ENCODE measurements at places on chromosomes 5 and 9.

- no peak for DNase-seq
These were observed 326.7 kb downstream of the PIK3R1 start for GRCh38 chr5:68542207-68542606.

DNA sequence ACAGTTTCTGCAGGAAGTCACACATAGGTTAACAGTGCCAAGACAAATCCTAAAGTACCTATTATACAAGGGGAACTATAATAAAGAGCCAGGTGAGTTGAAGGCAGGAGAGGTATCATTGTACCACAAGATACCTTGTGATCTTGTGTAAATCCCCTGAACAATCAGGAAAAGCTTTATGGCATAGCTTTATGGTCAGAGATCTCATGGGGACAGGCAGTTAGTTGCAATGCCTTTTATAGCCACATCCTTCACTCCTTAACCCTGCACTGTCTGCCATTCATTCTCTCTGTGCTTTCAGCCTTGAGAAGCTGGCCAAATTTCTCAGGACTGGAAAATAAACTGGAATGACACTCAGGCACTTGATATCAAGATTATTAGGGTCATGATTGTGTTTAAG, 97.0 kb downstream of the GHR start:
- no peak for DNase-seq

GRCh38 chr5:135883441-135883840, 12.2 kb downstream of the IL9 start:
- DNase-seq: no peak

- DNase-seq: no peak
These were observed 690.2 kb downstream of the NR2F1-AS1 start for GRCh38 chr5:92890841-92891244.

DNA sequence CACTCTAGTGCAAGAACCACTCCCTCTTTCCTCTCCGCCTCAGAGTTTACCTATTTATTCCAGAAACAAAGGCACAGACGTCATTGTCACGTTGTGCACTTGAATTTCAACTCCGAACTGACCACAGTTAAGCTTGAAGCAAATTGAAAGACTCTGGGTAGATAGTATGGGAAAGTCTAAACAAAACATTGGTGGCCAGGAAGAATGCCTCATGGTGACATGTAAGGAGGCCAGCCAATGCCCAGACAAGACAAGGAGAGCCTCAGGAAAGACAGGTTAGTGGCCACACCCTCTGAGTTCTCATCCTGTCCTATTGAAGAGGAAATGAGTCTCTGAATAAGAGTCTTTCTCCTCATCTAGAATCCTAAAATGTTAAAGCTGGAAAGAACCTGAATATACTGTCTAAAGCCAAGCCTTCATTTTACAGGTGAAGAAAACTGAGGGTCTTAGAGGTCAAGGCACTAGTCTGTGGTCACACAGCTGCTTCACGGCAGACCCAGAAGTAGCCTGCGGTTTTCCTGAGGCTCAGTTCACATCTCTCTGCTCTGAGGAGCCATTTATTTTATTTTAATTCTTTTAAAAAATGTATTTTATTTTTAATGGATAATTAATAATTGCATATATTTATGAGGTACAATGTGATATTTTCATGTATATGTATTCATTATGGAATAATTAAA, 30.2 kb downstream of the ZFAND5 start:
- no peak for DNase-seq

DNA sequence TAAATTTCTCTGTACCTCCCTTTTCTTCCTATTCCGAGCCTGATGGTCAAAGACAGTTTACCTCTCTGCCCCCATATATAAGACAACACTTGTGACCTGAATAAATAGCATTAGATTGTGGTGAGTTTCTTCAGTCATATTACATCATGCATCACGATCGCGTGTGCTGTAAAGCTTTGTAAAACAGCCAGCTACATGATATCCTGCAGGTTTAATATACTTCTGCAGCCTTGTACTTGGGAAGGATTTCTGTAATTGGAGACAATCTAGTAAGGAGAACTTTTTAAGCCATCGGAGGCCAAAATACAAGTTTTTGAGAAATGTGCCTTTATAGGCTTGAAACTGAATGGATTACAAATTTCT, 711.8 kb upstream of the WWC1 start:
- DNase-seq: no peak

DNA sequence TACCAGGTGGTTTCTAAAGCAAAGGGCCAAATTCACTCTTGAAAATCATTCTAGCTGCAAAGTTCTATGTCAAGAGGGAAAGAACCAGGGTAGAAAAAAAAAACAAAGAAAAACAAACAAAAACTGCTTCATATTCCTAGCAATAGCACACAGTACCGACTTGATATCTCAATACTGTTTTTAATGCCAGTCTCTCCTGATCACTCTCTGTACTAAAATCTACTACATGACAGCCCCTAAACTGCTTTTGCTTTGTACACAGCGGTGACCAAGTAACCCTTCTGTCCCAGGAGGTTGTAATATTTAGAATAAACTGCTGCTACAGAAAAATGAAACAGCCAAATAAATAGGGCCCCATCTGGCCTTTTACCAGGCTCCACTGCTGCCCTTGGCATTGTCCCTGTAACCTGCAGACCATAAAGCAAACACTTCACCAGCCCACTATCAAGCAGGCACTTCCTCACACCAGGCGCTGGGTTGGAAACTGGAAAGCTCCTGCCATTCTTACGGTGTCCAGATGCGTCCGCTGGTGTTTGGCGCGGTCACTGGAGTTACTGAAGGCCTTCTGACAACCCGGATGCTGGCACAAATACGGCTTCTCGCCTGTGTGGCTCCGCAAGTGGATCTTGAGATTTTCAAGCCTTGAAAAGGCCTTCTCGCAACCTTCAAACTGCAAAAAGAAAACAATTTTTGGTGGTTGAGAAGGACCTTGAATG, 363.2 kb downstream of the GLIS3 start:
- no peak for DNase-seq

DNA sequence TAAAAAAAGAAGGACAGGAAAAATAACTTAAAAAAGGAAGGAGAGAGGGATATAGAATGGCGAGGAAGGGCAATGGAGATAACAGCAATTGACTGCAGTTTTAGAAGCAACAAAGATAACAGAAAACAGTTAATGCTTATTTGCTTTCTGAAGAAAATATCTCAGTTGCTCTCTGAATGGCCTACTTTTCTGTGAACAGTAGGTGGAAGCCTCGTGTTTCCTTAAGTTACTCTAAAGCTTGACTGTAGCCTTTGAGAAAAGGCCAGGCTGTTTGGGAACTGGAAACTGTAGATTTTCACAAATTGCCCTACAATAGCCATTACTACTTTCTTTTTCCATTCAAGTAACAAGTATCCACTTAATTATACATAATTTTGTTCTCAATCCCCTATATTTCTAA, 404.5 kb downstream of the YTHDC2 start:
- DNase-seq: no peak

DNA sequence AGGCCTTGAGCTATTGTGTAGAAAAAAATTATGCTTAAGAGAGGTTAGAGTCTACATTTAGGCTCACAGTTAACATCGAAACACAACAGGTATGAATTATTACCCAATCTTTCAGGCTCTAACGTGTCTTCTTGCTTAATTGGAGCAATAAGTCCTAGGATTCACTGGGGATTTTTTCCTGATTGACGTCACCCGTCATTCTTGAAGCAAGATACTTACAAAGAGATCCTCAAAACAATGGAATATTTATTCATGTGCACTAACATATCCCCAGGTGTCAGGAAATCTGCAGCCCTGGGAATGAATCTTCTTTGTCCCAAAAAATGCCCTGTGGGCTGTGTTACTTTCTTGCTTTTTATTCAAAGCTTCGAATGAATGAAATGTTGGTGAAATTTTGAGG, 413.5 kb downstream of the NFIB start:
- no peak for DNase-seq

All from stimulated activated CD4-positive, alpha-beta T cell treated with anti-CD3 and anti-CD28 coated beads, Interleukin-12 subunit alpha, Interleukin-12 subunit beta, amount 100 ng/mL, for 24 hours (primary cell).